Spinal cord (tissue), 10 donors: ENCODE measurements at places on chromosomes 1 and 21. TPM values are rescaled to one million over a fixed set of nuclear protein-coding genes. Genes with fewer than 3 reads are reported as not detected.

- no peak for DNase-seq
Measured at GRCh38 chr1:207807690-207808321, 56.0 kb downstream of the CD46 start.

GRCh38 chr1:69570356-69570755, 2.6 kb downstream of the LRRC7 start:
- DNase-seq: peak; percentile 6

DNA sequence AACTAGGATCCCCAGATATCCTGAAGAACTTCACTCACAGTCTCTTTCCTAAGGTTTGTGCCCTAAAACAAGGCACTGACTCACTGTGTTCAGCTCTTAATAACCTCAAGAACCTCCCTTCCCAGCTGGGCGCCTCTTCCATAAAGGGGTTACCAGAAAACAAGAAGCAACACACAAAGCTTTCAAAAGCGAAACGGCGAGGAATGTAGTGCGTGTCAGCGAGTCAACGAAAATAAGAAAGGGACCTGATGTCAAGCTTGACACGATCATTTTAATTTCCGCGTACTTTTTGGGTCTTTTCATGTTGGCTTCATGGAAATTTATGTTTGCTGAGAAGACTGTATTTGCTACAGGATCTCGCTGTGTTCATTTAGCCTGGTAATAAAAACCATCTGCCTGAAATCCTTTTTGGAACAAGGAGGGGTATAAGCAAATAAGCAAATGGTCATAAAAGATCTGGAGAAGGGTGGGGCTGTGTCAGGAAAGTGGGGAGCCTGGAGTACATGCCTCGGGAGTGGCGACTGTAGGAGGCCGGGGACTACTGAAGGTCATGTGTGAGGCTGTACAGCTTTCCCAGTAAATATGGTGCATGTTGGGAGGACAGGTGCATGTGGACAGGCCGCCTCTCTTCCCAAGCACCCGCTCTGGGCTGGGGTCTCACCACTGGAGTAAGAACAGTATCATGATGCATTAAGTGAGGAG, 11.4 kb upstream of the CLDN14 start:
- DNase-seq: no peak

GRCh38 chr1:60044881-60045280, 28.7 kb downstream of the C1orf87 start:
- DNase-seq: no peak

DNA sequence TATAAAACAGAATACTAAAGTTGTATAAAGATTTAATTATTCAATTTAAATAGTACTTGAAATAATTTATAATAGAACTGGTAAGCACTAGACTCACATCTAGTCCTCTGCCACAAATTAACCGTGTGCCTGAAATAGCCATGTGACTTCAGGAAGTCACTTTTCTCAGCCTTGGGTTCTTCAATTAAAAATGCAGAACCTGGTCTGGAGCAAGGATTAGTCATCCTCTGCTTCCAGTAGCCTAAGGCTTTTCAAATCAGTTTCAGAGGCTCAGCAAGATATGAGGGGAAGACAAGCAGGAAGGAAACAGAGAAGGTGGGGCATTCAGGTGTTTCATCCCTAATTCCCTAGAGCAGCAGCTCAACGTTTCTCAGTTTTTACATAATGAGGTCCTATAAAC, 23.0 kb downstream of the DPH5 start:
- DNase-seq: no peak

NHLH1 gene
- polyA plus RNA-seq: 4.9 TPM

LDLRAD1 gene
- not detected for polyA plus RNA-seq

- no peak for DNase-seq
Measured at GRCh38 chr1:228082918-228083870, 686 bp downstream of the ARF1 start.

DNA sequence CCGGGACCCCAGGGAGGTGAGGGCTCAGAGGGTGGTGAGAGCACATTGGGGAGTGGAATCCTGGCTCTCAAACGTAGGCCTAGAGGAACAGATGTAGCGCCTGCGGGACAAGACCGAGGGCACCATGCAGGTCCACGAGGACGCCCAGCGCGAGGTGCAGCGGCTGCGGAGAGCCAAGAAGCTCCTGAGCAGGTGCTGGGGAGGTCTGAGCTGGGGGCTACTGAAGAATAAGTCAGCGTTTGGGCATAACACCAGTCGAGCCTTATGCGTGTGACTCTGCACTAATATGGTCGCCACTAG, 2.6 kb upstream of the NBPF3 start:
- DNase-seq: no peak

HSF2BP gene
- polyA plus RNA-seq: 1.3 TPM

- DNase-seq: no peak
Measured at GRCh38 chr21:34274001-34274400, 89.8 kb upstream of the KCNE2 start.

DNA sequence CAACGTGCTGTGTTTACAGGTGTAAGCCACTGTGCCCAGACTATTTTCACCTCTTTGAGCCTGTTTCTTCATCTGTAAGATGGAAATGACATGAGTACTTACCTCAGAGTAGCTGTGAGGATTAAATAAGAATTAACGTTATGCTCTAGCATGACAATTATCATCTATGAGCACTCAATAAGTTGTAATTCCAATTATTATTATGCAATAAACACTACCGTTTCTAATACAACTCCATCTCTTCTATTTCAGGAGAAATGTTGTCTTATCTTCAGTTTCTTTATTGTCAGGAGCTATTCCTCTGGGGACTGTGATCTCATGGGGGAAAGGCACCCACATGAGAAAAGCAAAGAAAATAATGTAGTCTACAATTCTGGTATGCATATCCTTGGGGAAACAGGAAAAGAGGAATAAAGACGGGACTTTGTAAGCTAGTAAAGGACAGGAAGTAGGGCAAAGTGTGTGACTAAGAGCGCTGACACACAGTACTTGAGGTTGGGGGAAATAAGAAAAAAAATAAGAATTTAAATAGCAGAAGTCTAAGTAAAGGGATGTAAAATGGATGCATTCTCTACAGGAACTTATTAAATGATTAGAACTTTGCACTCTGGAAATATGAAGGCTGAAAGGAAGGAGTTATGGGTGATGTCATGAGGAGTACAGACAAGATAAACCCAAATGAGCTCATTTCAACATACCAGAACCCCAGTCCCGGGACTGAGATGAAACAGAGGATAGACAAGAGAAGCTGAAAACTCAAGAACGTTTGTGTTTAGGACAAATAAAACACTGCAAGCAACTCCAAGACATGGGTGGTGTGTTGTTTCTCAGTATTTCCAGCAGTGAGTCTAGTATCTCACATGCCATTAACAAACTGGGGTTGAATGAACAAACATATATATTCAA, 9.8 kb downstream of the PHC2 start:
- no peak for DNase-seq

DNA sequence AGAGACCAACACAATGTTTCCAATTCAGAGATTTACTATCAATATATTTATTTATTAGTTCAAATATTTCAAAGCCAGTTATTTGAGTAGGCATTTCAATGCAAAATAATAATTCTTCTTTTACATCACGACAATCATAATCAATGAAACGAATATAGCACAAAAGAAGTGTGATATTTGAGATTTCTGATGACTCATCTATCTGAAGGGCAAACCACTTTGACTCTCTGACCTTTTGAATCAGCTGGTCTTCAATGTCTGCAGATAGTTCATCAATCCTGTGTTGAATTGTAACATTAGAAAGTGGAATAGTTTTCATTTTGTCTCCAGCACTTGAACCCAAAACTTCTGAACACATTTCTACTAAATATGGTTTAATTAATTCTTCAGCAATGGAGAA, 3.0 kb upstream of the TMEM35B start:
- DNase-seq: no peak

WDR64 gene
- 0.11 TPM for polyA plus RNA-seq

- no peak for DNase-seq
Measured at GRCh38 chr21:35909456-35910223, 150.7 kb downstream of the SETD4 start.

YY1AP1 gene
- 79.6 TPM for polyA plus RNA-seq

NPHS2 gene
- polyA plus RNA-seq: 2.6 TPM

DNA sequence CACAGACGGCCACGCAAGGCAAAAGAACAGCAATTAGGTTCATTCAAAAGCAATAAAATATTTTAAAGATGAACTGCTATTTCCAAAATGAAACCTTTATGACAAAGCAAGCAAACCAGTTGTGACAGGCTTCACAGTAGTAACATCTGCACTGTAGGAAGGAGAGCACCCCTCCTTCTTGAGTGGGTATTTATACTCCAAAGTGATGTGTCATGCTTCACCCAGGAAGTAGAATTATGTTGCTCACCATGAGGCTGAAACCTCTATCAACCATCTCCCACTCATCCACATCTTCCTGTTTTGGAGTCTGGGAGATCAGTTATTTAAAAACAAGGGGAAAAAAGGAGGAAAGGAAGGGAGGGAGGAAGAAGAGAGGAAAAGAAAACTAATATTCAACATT, 885 bp downstream of the OR2T10 start:
- no peak for DNase-seq

OR2L8 gene
- polyA plus RNA-seq: not detected

PLOD1 gene
- polyA plus RNA-seq: 66.5 TPM

GRCh38 chr1:56146449-56146848, 432.9 kb downstream of the PLPP3 start:
- DNase-seq: no peak

- no peak for DNase-seq
Measured at GRCh38 chr1:72100771-72101170, 181.6 kb downstream of the NEGR1 start.

DNA sequence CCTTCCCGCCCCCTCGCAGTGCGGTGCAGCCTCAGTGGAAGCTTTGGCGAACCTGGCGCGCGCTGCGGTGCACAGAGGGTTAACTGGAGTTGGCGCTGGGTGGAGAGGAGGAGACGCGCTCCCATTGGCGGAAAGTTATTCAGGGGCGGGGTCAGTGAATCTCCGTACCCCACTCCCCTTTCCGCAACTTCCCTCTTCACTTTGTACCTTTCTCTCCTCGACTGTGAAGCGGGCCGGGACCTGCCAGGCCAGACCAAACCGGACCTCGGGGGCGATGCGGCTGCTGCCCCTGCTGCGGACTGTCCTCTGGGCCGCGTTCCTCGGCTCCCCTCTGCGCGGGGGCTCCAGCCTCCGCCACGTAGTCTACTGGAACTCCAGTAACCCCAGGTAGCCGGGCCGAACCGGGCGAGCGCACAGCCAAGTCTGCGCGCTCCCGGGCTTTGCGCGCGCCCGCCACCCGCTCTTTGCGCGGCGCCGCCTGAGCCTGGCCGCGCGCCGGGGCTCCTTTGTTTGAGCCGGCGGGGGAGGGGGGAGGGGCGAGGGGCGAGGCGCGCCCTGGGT, at the start of gene EFNA4:
Gene EFNA4, plus strand, starts transcription at position 191 of the 561 bp plus-strand sequence. Its CDS starts 84 bp downstream, at position 275.
- no peak for DNase-seq

OR2T2 gene
- not detected for polyA plus RNA-seq

DNA sequence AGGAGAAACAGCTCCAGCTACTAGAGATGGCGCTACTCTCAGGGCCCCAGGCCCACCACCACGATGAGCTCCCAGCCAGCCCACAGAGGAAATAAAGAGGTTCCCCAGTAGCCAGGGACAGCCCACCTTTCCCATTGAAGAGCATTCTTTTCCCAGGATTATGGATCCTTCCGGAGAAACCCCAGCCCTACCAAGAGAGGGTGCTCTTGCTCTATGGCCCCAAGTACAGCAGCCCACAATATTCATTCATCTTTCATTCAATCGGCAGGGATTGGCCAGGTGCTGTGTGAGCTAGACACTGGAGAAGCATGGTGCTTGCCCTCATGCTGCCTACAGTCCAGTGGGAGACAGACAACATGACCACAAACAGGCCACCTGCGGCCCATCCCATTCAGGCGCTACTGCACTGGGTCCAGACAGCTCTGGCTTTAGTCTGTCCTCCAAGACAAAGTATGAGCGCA, 29.9 kb downstream of the PMVK start:
- DNase-seq: no peak

RASAL2 gene
- polyA plus RNA-seq: 21.6 TPM

- DNase-seq: no peak
Measured at GRCh38 chr1:167454304-167454893, 63.9 kb downstream of the CD247 start.

GRCh38 chr1:47843781-47844557, 153.2 kb downstream of the TRABD2B start:
- no peak for DNase-seq

- DNase-seq: no peak
Measured at GRCh38 chr1:194833111-194833510, 1646.7 kb upstream of the B3GALT2 start.

- no peak for DNase-seq
Measured at GRCh38 chr1:147246044-147246690, 3.7 kb downstream of the CHD1L start.

EPHA8 gene
- 13.4 TPM for polyA plus RNA-seq

SMCP gene
- not detected for polyA plus RNA-seq

CENPL gene
- 8.5 TPM for polyA plus RNA-seq

ATP1A4 gene
- polyA plus RNA-seq: 2.1 TPM

KRTAP13-4 gene
- not detected for polyA plus RNA-seq

- no peak for DNase-seq
Measured at GRCh38 chr1:1284221-1285101, 4.2 kb downstream of the SCNN1D start.

PSMB2 gene
- 97.4 TPM for polyA plus RNA-seq

DNA sequence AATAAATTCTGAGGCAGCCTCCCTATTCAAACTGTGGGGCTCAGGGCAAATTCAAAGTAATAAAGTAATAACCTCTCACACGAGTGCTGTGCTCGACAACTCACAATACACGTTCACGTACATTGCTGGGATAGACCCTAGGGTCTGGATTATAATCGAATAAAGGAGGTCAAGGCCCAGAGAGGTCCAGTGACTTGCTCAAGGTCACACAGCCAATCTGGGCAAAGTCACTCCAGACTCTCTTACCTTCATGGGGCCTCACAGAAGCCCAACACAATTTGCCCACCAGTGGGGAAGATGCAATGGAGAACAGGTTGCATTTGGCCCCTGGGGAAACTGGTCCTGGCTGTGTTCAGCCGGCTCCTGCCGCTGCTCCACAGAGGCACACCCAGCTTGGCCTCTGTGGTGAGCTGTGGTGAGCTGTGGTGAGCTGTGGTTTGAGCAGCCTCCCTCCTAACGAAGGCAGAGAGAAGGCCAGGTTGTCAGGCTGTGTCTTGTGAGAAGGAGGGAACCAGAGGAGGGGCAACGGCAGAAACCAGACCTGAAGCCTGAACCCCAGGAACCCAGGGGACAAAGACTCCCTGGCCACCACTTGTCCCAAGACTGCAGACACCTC, 35.1 kb downstream of the NUAK2 start:
- no peak for DNase-seq

GRCh38 chr1:78387871-78388270, 102.9 kb upstream of the PTGFR start:
- DNase-seq: no peak
